CD4-positive, alpha-beta T cell treated with Interleukin-4 for 1 hour (primary cell): ENCODE measurements at places on chromosomes 12 and 14.
A peak's percentile ranks its signal among the peaks of the same experiment; 100 is the strongest.

GRCh38 chr12:47758834-47759690, at the start of gene RAPGEF3:
Gene RAPGEF3 (minus strand): TSS chr12:47758880. CDS start chr12:47758556, 324 bp downstream.
- peak; percentile 73 for DNase-seq

- DNase-seq: no peak
These were observed 329.1 kb upstream of the ATP2B1 start for GRCh38 chr12:90037740-90038139.

GRCh38 chr12:82832096-82832495, 145.4 kb downstream of the TMTC2 start:
- no peak for DNase-seq

DNA sequence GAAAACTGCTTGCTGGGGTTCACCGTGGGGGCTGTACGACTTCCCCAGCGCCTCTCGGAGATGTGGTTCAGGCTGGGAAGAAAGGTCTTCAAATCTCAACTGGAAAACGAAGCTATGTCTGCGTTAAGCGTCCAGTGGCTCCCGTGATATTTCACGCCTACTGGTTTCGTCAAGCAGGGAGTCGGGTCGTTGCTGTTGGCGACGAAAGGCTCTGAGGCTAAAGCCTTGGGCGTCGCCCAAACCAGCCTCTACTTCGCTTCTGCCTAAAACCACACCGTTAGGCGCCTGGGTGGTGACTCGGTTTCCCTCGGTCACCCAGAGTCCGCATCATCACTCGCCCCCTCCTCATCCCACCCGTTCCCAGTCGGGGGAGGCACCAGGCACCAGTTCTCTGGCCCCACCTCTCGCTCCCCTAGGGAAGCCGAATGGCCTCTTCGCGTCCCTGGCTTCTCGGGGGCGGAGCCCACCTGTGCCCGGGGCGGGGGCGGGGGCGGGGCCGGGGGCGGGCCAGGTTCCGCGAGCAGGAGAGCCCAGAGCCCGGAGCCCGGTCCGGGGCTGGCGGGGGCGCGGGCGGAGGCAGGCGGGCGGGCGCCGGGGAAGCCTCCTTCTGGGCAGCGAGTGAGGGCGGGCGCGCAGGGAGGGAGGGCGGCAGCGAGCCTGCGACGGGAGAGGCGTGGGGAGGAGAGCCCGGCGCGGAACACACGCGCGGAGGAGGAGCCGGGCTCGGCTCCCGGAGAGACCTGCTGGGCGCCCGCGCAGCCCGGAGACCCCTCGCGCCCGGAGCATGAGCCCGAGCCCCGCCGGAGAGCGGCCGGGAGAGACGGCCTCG, at the start of gene B4GALNT3:
B4GALNT3 (plus strand) TSS at position 510 of the 829 bp plus-strand sequence. CDS start 438 bp downstream, outside the sequence.
- peak; percentile 61 for DNase-seq

GRCh38 chr12:39440781-39441180, 2.1 kb downstream of the KIF21A start:
- no peak for DNase-seq

DNA sequence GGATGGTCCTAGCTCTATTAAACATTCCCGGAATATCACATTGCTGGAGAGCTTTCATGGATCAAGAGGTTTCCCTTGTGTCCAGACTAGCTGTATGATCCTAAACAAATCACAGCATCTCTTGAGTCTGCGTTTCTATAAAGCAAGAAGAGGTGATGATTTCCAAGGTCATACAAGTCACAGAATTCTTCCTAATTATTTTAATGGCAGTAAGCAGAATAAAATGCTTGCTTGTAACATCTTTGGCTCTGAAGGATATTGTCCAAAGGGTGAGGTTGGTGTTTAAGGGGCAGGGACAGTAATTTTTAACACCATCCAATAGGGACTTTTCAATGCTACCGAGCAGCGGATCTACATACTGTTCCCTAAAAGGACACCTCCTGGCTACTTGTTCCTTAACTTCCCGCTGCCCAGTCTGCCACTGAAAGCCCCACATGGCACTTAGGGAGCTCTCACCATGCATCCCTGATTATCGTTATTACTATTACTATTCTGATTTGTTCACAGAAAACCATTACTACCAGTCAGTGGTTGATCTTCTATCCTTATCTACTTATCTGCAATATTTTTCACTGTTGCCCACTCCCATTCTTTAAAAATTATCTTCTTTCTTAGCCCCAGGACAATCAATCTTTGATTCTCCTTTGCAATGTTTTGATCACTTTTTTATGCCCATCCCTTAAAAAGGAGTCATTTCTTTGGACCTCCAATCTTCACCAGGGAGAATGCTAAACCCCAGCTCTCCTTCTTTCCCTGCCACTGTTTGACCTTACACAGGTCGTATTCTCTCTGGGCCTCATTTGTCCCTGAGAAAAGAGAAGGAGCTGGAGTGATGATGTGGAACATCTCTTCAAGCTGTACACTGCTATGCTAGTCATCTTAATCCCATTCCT, 4.0 kb upstream of the PCED1B start:
- DNase-seq: no peak

DNA sequence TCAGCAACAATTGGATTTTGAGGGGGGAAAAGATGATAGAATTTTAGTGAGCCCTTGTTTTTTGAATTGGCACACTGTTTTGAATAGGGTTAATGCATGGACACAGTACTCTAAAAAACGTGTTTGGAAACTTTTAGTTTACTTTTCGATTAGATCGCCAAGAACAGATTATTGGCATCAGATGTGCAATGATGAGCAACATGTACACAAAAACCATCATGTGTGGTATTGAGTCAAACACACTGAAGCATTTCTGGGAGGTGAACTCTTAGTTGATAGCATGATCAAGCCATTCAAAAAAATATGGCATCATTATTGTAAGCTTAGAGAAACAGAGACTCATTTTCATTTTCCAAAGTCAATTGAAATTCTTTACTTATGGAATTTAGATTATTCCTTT, 329.2 kb downstream of the ADAMTS20 start:
- no peak for DNase-seq

DNA sequence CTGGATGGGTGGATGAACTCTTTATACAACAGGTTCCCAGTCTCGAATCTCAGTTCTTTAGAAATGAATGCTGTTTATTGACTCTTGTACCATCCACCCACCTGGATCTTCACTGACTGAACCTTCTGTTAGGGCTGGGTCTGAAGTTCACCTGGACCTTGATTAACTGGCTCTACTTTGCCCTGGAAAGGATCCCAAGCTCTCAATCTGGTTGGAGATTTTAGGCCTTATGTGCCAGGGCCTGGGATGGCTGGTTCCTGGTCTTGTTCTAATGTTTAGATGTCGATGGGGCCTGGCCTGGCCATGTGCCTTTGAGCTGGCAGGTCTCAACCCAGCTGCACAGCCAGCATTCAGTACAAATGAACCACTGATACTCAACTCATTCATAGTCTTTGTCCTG, 76.5 kb upstream of the MED13L start:
- DNase-seq: no peak

GRCh38 chr14:89139404-89140247, 277.4 kb downstream of the FOXN3 start:
- DNase-seq: no peak

DNA sequence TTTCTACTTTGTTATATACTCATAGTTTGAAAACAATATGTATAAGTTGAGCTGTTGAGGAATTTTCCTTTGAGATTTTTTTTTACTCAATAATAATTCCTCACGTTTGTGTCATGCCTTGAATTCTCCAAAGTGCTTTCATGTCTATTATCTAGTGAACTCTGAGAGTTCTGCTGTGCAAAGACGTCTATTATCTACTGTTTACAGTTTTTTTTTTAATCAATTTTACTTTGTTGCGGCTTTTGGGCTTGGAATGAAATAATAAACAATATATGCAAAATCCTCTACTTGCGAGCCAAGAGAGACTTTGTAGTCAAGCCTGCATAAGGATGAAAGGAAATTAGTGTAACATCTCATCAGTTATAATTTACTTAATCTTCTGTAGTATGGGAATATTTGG, 107.2 kb upstream of the FRMD6 start:
- no peak for DNase-seq

DNA sequence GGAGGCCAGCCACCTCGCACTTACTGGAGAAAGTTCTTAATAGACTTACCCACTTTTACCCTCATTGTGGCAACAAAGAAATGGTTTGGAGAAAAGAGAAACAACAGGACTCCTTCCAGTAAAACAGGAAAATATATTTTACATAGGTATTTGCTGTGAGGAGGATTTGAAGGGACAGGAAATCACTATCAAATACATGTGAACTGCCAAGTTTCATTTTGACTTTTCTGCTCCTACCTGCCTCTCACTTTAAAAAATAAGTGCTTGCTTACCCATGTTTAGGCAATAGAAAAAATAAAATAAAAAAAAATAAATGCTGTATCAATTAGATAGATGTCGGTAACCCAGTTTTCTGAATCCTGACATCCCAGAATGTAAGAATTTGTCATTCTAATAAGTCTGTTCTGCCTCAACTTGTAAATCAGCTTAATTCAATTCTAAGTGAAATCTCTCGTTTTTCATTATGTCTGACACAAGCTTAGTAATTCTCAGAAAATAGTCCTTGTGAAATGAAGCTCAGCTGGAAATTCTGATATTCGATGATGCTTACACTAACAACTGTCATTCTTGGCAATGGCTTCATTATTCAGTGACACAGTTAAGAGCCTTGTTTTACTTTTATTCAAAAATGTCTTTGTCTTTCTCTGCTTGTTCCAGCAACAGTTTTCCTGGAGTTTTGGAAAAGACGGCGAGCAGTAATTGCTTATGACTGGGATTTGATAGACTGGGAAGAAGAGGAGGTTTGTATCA, 131.3 kb downstream of the SLC5A8 start:
- DNase-seq: no peak

DNA sequence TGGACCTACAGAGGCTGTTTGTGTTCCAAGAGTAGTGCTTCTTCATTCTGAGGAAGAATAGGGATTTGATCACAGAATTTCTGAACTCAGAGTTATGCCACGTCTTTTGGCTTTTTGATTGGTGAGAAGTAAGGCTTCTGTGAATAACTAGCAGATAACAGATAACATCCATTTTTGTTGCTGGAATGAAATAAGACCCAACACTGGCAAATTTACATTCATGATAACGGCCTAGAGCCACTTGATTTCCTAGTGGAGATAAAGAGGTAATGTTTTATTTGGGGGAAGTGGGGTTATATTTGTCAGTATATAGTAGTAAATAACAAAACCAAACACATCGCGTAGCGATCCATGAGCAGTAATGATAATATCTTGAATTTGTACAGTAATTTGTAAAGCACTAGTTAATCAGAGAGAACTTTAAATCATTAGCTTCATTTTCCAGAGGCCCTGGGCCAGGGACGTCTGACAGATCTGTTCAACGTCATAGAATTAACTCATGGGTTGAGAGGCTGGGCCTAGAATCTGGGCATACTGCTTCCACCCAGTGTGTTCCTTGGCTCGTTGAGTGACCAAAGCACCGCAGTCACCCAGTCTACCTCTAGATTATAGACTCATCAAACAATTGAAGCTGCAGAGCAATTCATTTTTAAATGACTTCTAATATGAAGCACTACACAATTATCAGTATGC, 79.6 kb downstream of the HMGA2 start:
- DNase-seq: no peak

- no peak for DNase-seq
These were observed 116.6 kb downstream of the CALM1 start for GRCh38 chr14:90513161-90514014.

- no peak for DNase-seq
These were observed 95.5 kb downstream of the SLC6A15 start for GRCh38 chr12:84816916-84817695.

DNA sequence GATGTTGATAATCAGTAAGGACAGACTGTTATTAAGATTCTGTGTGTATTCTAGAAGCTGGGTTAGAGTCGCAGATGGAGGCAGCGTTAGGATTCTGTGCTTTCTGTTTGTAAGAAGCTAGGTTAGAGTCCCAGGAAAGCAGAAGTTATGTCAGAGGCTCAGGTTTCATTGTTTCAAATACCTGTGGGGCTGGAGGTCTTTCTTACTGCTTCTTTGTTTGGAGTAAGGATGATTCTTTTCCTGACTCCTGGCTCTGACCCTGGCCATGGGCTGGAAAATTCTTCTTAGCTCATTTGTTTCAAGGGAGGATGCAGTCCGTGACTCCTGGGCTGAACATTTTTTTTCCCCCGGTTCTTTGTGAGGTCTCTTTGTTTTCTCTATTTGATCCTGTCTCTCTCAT, 5.2 kb downstream of the MUCL1 start:
- no peak for DNase-seq

- no peak for DNase-seq
These were observed 11.1 kb upstream of the ATXN7L3B start for GRCh38 chr12:74526535-74526934.

DNA sequence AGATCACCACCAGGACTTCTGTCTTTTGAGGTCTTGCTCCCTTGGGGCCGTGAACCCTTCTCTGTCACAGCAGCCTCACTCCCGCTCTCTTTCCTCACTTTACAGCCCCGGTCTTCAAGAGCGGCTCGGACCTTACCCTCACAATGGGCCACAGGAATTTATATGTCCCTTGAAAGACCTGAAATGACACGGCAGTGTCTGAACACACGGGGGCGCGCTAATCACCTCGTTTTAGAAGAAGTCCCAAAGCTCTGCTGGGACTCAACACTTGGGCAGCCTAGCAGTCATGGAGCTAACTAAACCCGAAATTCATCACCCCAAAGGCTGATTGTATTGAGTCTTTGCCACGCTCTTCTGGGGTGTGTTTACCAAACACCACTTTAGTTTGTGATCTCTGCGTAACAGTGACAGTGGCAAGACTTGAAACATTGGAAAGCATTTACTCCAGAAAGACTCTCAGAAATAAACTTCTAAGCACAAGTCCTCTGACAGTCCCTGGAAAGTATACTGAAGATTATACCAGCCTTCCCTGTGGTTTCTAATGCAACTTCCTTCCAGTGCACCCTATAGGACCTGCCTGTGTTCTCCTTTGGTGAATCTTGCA, 29.0 kb downstream of the SERPINA11 start:
- DNase-seq: peak; percentile 13

- no peak for DNase-seq
These were observed 1137.1 kb downstream of the FSCB start for GRCh38 chr14:43369710-43370564.

DNA sequence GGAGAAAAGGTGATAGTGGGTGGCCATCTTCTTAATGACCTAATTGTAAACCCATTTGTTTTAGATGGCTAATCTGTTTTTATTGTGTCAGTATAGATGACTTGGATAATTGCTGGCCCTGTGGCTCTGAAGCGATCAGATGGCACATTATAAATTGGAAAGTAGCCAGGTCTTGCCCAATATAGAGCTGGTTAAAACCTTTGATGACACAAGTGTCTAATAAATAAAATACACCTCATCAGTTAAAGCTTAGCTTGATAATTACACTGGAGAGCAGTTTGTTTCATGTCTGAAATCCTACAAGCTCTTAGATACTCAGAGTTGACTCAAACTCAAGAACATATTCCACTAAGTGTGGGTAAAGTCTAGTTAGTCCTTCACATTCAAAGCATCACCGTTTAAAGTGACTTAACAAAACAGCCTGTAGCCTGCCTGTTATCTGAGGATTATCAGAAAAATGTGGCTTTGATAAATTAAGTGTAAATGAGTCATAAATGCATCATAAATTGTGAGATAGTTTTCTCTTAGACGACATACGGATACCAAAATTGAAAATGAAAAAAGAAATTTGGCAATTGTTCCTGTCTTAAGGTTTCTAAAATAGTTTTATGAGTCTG, 280.9 kb downstream of the LRIG3 start:
- no peak for DNase-seq

GRCh38 chr12:19819231-19819630, 379.9 kb downstream of the AEBP2 start:
- no peak for DNase-seq
